Stimulated activated memory B cell treated with anti-CD40 and anti-IgM and Interleukin-4, amounts not matched to agents 10 μg/mL and 1 μg/mL and 100 μg/mL, for 72 hours (primary cell): ENCODE measurements at places on chromosomes 13 and 19.

- no peak for ATAC-seq
Observed at GRCh38 chr13:38539632-38540031, 147.2 kb upstream of the FREM2 start.

- no peak for ATAC-seq
Observed at GRCh38 chr19:5074830-5075394, 106.0 kb downstream of the KDM4B start.

DNA sequence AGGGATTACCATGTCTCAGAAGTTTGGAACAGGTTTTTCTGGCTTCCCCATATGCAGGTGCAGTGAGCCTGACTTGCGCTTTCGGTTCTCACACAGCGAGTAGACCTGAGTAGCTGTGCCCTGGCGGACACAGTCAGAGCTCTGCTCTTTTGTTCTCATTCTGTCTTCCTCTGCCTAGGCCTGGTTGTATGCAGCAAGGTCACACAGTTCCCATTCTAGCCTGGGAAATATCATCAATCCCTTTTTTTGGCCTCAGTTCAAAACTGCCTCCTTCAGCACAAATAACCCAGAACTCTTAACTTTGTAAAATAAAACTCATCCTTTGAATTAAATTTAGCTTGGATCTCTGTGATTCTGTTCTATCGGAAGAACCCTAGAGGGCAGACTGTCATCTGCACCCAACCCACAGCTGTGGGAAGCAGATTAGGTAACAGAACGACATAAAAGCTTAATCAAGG is 10.2 kb downstream of the OXGR1 start:
- peak; percentile 81 for ATAC-seq

DNA sequence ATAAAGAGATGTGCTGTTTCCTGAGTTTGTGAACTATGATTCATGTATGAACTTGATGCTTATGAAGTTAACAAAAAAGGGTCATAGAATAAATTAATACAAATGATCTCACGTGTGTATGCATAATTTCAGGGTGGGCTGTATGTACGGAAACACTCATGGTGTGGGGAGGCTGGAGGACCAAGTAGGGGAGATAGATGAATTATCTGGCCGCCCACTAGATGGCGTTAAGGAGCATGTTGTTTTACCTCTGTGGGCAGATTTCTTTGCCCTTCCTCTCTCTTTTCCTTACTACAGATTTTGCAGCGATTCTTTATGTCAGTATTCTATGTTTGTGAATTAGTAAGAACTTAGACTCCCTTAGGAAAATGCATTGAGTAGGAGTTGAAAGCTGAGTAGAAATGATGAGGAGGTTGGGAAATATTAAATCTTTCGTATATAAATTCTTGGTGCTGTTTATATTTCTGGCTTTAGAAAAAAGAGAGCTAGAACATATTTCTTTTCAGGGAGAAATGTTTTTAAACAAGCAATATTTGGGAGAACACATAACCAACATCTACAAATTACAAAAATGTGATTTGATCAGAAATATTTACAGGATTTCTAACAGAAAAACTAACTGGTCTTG is 47.4 kb upstream of the TMTC4 start:
- ATAC-seq = peak; percentile 60
